ENCODE measurements at places on chromosomes 1 and 21.

DNA sequence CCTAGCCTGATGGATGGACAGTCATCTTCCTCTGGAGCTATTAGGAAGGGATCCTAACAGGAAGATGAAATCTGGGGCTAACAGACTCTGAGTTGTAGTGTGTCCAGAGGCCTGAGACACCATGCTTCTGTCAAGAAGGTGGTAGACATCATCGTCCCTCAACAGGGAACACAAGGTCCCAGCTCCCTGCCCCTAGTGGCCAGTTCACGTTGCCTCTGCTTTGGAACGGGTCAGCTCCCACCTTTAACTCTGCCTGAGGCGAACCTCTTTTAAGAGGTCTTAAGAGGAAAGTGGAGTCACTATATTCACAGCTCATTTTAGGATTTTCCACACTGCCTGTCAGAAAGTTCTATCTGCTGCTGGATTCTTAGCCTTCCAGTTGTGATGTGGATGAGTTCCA is 28.3 kb downstream of the LRRC71 start:
- peak; percentile 51 for DNase-seq

GRCh38 chr1:223706077-223706973 is 6.0 kb upstream of the CAPN2 start:
- DNase-seq: no peak

GRCh38 chr1:227556288-227556687 is 7.1 kb upstream of the ZNF678 start:
- DNase-seq: no peak

DNA sequence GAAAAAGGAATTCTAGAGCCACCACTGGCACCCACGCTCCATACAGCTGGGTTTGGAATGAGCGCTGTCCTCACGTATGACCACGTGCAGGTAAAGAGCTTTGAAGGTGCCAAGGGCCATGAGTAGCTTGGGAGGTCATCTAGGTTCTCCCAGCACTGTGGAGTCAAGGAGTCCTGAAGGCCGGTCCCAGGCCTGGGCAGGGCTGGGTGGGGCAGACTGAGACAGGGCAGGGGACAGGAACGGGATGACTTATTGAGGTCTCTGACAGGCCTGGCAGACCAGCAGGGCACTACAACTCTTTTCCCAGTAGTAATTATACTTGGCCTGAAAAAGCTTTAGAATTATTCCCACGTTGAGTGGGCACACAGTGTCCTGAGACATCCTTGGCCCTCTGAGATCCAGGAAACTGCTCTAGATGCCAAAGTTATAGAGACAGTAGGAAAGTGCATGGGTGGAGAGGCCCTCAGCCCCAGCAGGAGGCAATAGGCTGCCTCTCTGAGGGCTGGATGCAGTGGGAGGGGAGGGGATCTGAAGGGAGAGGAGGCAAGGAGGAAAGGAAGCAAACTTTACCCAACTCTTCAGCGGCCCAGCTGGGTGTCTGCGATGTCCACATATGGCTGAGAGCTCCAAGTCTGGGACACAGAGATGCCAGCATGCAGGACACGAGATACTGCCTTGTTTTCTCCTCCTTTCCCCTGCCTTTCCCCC is 1.8 kb upstream of the CDA start:
- no peak for DNase-seq

- no peak for DNase-seq
These were observed 66.5 kb downstream of the RYR2 start for GRCh38 chr1:237108297-237109040.

DNA sequence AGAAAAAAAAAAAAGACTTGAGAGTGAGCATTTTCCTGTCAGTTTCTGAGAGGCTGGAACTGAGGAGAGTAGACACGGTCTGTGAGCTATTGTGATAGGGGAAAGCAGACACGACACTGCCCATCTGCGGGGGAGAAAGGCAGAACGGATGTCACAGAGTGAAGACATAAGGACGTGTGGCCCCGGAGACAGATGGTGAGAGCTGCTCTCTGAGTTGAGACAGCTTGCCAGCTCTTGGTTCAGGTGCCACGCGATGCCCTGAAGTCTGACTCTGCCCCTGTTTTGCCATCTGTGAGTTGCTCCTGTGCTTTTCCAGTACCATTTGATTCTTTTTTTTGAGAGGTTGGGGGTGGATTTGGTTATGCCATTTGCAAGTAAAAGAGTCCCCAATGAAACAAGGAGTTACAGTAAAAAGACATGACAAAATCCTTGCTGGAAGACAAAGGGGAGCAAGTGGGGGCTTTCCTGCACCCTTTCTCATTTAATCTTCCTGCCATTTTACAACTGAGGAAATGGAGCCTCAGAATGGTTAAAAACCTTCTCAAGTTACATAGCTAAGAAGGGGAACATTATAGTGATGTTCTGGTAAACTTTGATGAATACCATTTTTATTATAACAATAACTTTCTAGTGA is 128.9 kb upstream of the DNAH14 start:
- peak; percentile 46 for DNase-seq

DNA sequence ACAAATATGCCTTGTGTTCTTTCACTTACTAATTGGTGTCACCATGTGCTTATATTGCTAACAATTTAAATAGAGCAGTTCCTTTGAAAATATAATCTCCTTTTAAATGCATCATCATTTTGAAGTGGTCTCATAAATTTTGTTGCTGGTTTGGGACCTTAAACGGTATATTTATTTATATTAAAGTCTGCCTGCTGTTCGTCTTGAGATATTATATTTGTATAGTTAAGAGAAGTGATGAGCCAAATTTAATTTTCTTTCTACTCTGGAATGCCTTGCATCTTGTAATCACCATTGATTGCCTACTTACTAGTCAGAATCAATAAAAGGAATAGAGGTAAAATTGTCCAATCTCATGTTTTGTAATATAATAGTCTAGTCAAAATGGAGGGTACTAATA is 91.6 kb downstream of the NTNG1 start:
- DNase-seq: no peak
